ENCODE measurements at places on chromosomes 3 and 15. TPM values are rescaled to one million over a fixed set of nuclear protein-coding genes. Genes with fewer than 3 reads are reported as not detected.
A peak's percentile ranks its signal among the peaks of the same experiment; 100 is the strongest.

DNA sequence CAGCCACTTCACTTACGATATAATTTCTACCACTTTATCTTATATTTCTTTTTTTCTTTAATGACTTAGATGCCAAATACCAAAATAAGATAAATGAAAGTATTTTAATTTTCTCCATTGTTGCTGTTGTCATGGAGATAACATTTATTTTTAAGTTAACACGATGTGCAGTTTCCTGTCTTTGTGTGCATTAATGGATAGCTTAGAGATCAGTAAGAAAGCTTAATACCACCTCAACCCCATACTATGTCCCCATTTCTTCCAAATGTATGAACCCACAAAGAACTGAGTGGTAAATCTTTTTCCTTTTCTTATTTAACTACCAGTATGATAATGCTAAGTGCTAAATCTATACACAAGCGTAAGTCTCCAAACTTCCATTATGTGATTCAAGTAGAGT, 17.1 kb downstream of the PCNP start:
- no peak for DNase-seq

DNA sequence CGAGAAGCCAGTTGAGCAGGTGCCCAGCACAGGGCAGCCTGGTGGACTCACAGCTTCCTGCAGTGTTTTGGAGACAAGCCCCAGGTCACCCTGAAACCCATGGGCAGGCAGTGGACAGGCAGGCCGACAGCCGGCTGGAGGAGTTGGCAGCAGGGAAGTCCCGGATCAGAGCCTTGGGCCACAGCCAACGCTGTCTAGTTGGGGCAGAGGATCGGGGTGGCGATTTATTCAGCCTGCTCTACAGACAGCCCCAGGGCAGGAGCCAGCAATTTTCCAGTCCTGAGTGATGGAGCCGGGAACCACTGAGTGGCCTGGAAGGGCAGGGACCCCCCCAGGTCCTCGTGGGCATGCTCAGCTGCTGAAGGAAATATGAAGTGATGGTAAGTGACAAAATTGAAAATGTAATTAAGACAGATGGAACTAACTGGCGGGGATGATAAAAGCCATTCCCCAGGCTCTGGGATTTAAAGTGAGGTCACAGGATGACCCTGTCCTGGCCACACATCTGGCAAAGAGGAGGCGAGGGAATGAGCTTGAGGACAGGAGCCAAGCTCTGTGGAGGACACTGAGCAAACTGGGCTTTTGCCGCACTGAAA, 34.4 kb upstream of the TBC1D21 start:
- DNase-seq: no peak

- no peak for DNase-seq
Observed at GRCh38 chr15:70704731-70705130, 58.6 kb downstream of the UACA start.

- DNase-seq: no peak
Observed at GRCh38 chr15:98226578-98226977, 266.1 kb downstream of the ARRDC4 start.

DNA sequence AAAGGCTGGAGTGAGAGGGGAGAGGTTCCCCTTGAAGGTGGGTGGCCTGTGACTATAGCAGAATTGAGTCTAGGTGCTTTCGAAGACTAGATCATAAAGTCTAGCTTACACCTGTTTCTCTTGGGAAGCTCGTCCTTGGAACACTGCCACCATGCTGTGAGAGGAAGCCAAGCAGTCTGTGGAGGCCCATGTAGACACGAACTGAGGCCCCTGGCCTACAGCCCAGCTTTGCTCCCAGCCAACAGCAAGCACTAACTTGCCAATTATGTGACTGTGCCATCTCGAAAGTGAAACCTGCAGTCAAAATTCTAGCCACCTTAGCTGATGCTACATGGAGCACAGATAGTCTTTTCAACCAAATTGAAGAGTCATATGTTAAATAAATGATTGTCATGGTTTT, 190.5 kb upstream of the NECTIN3 start:
- DNase-seq: peak; percentile 78

DNA sequence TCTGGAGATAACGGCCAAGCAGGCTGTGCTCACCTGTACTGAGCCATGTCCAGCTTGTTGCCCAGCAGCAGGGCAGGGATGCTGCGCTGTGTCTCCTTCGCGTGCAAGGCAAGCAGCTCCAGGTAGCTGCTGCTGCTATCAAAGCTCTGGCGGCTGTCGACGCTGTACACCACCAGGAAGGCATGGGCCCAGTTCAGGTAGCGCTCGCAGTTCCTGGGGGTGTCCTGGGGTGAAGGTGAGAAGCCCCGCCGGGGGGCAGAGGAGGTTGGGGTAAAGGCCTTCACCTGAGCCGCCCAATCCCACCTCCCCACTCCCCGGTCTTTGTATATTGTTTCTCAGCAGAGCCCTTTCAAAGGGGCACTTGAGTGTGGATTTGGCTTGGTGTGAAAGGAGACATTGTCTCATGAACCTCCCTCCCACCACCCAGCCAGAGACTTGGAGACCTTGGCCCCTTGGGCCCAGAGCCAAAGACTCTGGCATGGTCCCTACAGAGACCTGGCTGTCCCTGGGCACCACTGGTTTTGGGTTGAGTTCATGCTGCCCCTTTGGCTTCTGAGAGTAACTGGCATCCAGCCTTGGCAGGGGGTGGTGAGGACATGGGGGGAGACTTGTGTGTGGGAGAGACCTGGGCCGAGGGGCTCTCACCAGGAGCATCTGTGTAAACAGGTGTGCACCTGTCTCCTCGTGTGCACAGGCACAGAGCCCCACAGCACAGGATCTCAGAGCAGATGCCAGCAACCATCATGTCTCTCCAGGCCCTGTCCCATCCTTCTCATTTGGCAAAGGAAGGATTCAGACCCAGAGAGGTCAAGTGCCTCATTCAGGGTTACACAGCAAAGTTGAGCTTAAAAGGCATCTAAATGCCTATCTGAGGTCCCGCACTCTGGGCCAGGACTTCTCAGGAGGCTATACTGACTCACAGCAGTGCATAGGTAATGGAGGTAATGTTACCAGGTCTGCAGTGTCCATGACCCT, 9.1 kb downstream of the RASL12 start:
- no peak for DNase-seq

DNA sequence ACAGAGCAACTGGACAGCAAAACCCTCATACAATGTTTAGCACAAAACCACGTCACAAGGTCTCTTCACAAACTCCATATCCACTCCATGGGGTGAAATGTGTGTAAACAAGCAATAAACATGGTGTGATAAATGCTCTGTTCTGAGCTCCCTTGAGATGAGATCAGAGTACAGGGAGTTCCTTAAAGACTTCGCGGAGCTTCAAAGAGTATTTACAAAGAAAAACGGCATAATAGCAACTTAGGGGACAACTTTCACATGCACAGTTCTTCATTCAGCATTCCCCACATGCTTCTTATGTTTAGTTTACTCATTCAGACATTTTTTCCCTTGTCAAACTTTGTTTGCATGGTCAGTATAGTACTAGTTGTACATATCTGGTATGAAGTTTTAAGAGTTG, 52.5 kb upstream of the SUCLG2 start:
- no peak for DNase-seq

Gene STAC
- total RNA-seq: 4.4 TPM

Gene DYNLT2B
- 36.5 TPM for total RNA-seq

Gene PCOLCE2
- total RNA-seq: 35.8 TPM

Measured in H4 (cell line).